ENCODE measurements at places on chromosomes 1 and 21.

DNA sequence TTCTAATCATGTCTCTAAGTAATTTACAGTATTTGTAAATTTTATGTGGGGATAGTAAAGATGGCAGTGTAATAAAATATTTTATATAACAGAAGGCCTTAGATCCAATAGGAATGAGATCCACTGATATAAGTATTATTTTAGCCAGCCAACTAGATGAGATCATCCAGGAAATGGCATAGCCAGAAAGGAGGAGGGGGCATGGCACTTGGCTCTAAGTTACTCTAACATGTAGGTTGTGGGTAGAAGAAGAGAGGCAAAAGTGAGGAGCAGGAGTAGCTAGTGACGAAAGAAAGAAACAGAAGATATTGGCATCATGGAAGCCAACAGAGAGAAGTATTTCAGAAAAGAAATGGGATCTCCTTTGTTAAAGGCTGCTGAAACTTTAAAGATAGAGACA is 426.1 kb downstream of the PTPRC start:
- no peak for DNase-seq

DNA sequence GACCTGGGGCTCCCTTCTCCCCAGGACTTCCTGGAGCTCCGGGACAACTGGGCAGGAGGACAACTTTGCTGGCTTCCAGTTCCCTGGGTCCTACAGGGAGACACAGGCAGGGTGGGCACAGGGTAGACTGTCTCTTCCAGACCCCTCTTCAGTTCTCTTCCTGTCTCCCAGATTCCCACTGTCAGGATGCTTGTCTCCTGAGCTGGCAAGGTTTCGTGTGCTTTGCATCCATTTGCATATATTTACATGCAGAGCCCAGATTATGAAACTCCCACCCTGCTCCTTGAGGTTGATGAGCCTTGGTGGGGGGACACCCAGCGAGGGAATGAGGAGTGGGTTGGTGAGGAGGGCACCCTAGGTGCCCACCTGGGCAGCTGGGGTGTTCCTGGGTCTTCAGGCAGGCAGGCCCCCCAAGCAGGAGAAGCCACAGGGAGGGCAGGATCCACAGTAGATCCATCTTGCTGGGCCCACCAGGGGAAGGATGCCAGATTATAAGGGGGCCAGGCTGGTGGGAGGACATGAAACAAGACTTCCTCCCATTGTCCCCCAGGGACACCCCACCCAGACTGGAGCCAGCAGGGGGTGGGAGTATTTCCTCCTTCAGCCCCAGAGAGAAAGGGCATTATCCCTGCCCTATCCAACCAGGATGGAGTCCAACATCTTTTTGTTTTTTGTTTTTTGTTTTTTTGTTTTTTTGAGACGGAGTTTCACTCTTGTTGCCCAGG is at the start of gene FCN3:
Gene FCN3 (minus strand): TSS at position 463 of the 725 bp plus-strand sequence. CDS start 6 bp downstream, at position 457.
- DNase-seq = no peak

DNA sequence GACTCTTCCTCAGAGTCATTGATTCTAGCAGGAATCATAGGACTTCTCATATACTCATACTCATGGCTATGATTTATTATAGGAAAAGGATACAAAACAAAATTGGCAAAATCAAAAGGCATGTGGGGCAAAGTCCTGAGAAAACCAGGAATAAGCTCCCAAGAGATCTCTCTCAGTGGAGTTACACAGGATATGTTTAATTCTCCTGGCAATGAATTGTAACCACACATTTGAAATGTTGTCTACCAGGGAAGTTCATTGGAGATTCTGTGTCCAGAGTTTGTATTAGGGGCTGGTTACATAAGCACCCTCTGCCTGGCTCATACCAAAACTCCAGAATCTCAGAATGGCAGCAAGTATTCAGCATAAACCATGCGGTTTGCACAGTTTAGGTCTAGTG is 63.9 kb downstream of the ADAMTS1 start:
- DNase-seq = no peak

GRCh38 chr1:111961016-111961415 is 28.5 kb downstream of the KCND3 start:
- DNase-seq = no peak

GRCh38 chr1:22872981-22873664 is 99.5 kb downstream of the LACTBL1 start:
- DNase-seq = no peak

DNA sequence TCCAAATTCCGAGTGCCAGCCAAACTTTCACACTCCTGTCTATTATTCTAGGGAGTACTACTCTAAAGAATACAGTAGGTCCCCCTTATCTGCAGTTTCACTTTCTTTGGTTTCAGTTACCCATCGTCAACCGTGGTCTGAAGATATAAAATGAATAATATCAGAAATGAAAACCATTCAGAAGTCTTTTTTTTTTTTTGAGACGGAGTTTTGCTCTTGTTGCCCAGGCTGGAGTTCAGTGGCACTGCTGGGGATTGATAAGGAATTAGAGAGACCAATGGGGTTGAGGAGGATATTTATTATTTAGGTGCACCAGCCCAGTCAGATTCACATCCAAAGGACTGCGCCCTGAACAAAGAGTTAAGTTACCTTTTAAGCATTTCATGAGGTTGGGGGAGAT is 52.9 kb upstream of the SRSF10 start:
- no peak for DNase-seq

DNA sequence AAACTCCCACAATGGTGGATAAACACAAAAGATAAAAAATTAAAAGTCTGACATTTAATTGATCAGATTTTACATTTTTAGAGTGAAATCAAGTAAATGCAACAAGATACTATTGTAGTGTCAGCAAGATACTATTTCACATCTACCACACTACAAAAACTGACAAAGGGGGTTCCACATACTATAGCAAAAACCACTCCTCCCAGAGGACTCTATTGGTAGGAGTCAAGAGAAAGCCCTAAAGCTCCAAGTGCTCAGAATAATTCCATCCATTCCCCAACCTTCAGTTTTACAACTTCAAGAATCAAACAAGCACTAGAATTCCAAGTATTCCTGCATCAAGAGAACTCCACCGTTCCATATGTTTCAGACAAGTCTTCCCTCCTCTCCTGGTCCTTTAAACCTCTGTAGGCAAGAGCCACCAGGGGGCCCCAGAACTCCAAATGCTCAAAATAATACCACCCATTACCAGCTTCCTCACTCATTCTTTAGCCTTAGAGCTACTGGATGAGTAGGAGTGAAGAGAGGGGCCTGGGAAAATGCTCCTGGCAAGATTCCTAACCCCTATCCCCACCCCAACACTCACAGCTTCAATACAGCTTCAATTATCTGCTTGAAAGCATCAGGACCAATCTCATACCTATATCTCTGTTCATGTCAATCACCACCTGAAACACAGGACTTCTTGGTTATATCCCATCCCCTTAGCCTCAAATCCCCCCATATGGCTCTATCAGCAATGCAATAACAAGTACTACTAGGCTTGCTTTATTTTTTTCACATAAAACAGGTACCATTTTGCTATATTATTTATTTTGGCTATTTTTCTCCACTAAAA is 9.9 kb downstream of the TOR1AIP2 start:
- DNase-seq = no peak

- DNase-seq = no peak
Observed at GRCh38 chr1:245690946-245691541, 536.3 kb downstream of the KIF26B start.

- no peak for DNase-seq
Observed at GRCh38 chr1:1082239-1082775, 8.2 kb upstream of the RNF223 start.

- DNase-seq = no peak
Observed at GRCh38 chr21:37176716-37177115, 90.4 kb downstream of the VPS26C start.

- no peak for DNase-seq
Observed at GRCh38 chr1:110212169-110213142, 2.3 kb downstream of the KCNC4 start.

All from activated naive CD8-positive, alpha-beta T cell treated with anti-CD3 and anti-CD28 coated beads, Interleukin-2, amount 50 U/mL, for 16 hours (primary cell).